ENCODE measurements at places on chromosomes 12 and 14.
A peak's percentile ranks its signal among the peaks of the same experiment; 100 is the strongest.

GRCh38 chr12:4900327-4900726, 9.4 kb upstream of the KCNA1 start:
- DNase-seq = peak; percentile 9

GRCh38 chr12:29286081-29286790, 94.7 kb downstream of the ERGIC2 start:
- DNase-seq = peak; percentile 82

DNA sequence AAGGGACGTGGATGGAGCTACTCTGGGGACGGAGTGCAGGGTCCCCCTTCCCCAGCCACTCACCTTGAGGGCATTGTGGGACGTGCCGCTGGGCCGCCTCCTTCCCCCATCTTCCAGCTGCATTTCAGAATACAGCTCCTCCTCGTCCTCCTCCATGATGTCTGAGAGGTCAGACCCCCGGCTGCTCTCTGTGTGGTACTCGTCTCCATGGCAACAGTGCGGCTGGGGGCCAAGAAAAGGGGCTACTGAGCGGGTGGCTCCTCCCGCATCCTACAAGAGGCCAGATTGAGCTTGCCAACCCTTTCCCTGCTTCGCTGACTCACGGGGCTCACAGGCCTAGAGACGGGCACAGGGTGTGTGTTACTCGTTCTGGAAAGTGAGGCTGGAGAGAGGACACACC, 90.4 kb downstream of the PIWIL1 start:
- no peak for DNase-seq

DNA sequence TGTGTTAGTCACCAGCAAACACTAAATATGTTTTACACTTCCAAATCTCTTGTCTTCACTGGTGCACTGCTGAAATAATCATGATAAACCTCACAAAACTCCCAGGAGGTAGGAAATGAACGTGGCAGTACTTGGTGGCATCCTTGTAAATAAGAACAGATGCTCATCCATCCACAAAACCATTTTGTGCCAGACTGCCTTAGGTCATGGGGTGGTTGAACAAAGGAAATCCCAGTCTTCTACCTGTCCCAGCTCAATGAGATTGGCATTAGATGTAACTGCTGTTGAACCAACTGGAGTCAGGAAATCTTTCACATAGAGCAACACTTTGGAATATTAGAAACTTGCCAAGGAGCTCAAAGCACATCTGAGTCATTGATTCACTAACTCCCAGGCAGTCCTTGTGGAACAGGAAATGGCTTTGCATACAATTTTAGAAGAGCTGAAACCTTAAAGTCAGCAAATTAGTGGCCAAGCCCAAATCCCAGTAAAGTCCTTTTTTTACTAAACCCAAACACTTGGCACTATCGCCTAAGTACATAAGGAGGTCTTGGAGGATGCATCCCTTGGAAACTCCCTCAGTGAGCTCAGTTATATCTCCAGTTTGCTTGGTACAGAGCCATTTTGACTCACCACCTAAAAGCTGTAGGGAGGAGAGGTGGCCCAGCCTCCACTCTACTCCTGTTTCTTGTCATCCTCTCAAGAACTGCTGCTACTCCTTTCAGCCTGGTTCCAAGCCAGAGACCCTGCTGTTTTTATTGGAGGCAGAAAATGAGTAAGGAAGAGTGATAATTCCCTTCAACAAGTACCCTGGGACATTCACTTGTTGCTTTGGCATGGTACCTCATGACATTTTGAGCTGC, 208.0 kb downstream of the NOVA1 start:
- DNase-seq = peak; percentile 77

- no peak for DNase-seq
These were observed 586.0 kb upstream of the MDGA2 start for GRCh38 chr14:48261436-48261835.

DNA sequence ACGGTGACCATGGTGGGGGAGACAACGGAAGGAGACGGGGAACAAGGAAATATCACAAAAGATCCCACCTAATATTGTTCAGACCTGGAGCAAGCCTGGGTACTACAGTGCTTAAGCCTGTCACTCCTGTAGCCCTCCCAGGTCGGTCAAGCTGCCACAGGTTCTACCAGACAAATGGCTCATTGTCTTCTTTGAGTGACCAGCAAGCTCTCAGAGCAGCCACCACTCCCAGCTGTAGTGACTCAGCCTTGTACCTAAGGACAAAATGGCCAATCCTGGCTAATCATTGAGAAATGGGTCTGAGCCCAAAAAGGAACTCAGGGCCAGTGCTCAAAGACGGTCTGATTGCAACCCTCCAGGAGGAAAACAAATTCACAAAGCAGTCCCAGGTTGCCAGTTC, 238.4 kb upstream of the NOS1 start:
- DNase-seq = no peak

DNA sequence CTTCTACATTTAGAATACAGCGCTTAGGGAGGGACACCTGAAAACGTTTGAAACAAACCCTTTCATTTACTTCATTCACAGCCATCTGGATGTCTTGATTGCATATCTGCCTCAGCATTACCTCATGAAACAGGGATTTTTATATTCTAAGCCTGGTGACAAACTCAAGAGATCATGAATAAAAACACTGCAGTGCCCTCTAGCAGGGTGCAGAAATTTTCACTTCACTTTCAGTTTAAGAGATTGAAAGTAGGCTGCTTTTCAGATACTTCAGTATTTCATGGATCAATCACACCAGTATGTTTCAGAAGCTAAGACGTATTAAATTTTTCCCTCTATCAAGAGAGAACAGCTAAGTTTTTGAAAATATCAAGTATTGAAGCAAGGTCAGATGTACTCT, 467.8 kb downstream of the MDGA2 start:
- peak; percentile 12 for DNase-seq

DNA sequence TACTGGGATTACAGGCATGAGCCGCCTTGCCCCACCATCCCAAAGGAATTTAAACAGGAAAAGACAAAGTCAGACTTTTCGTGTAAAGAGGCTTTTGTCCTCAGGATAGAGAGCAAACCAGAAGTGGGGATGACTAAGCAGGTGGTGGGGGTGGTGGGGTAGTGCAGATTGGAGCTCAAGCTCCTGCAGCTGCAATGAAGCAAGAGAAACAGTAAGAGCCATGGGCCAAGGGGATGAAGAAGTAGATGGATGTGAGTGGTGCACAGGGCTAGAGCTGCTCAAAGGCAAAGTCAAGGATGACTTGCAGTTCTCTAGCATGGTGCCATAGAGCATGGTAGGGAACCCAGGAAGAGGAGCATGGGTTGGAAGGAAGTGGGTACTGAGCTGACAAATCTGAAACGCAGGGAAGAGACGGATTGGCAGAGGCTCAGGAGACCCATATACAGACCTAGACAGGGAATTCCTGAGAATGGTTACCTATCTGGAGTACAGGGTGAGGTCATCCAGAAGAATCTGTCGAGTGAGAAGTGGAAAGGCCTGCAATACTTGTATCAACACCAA, 11.4 kb upstream of the RNF34 start:
- no peak for DNase-seq

DNA sequence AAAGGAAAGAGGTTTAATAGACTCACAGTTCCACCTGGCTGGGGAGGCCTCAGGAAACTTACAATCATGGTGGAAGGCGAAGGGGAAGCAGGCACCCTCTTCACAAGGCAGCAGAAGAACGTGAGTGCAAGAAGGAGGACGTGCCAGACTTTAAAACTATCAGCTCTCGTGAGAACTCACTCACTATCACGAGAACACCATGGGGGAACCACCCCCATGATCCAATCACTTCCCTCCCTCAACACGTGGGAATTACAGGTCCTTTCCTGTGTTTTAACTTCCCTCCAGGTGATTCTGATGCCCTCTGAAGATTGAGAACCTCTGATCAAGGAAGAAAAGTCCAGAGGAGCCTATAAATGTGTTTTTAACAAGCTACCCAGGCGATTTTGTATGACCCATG, 358.7 kb downstream of the MED13L start:
- no peak for DNase-seq

Measured in muscle of leg (tissue), 16 donors.